Stimulated activated CD4-positive, alpha-beta T cell treated with anti-CD3 and anti-CD28 coated beads, TNF-alpha, amount 100 ng/mL, for 4 hours (primary cell): ENCODE measurements at places on chromosomes 5 and 9.

DNA sequence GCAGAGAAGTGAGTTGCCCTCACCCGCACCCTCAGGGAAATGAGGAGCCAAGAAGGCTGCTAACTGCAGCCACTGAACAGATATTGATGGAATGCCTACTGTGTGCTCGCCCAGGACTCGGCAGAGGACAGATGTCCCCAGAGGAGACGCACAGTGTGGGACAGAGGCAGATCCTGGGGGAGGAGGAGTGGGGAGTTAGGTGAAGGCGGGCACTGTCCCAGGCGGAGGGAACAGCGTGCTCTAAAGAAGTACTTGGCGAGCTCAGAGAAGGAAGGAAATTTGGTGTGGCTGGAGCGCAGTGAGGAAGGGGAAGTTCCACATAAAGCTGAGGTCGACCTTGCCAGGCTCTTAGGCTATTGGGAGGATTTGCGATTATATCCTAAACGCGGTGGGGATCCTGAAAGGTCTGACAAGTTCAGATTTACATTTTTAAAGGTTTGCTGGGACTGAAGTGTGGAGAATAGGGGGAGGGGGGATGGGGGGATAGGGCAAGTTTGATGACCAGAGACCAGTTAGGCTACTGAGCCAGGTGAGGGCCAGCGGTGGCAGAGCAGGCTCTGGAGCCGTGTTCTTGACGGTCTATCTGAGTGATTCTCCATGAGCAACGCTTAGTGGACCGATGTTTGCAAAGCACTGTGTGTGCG, 23.6 kb upstream of the CERCAM start:
- DNase-seq = no peak

DNA sequence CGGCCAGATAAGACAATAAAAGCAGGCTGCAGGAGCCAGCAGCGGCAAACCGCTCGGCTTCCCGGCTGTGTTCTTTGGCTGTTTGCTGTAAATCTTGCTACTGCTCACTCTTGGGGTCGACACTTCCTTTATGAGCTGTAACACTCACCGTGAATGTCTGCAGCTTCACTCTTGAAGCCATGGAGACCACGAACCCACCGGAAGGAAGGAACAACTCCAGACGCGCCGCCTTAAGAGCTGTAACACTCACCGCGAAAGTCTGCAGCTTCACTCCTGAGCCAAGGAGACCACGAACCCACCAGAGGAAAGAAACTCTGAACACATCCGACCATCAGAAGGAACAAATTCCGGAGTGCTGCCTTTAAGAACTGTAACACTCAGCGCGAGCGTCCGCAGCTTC, 451.7 kb downstream of the AGTPBP1 start:
- no peak for DNase-seq

DNA sequence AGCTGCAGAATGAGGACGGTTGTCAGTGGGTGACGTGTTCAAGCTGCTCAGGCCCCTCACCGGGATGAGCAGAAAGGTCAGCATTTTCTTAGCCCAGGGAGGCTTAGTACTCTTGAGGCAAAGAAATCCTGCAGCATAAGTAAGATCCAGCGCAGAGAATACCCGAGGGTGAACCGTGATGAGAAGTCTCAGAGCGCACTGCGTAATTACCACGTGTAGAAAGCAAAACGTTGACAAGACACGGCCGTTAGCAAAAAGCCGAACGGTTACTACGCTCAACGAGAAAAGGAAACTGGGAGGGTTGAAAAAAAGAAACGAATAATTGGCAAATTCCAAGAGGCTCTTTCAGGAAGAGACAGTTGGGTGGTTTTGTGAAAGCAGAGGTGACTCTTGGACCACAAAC, 104.0 kb downstream of the COL23A1 start:
- no peak for DNase-seq

GRCh38 chr5:178325679-178326373, 93.2 kb upstream of the PHYKPL start:
- no peak for DNase-seq
